ENCODE measurements at places on chromosomes 3 and 15.

DNA sequence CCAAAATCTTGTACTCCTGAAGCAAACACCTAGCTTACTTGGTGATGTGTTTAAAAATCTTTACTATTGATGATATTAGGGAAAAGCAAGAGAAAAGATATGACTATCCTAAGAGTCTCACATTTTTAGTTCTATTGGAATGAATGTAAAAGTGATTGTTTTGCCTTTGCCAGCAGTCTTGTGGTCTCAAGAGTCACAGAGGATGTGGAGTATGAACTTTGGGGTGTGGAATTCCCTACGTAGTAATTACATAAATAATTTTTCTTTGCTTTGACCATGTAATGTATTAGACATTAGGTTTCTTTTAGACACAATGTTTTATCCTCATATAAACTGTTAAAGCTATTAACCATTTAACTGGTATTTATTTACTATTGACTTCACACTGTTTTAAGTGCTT lies 387.6 kb downstream of the NAALADL2 start:
- DNase-seq, result no peak

DNA sequence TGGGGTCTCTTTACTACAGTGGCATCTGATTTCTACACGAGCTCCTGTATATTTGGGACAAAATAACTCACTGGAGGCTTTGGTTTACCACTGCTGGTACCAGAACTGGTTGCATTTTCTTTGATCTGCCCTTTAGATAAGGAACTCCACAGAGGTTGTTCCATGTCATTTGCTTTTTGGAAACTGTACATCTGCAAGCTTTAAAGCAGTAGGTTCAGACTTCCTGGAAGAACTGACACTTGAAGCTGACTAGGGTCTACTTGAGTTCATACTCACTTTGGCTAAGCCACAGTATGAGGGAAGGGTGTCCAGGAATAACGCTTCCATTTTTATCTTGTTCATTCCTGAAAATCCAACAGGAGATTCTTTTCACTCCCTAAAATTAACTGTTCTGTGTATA lies 86.4 kb downstream of the WWTR1 start:
- DNase-seq, result no peak

DNA sequence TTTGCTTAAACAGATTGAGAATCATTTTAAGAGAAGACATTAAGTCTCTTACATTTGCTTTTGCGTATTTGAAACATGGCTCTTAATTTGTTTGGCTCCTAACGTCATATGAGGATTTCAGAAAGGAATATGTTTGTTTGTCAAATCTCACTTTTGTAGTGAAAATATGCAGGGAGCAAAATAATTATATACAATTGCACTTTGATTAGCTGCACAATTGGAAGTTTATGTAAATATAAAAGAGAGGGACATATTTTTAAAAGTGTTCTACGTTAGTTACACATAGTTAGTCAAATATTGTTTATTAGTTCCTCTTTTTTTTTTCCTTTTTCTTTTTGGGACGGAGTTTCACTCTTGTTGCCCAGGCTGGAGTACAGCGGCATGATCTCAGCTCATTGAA lies 42.7 kb upstream of the GOLIM4 start:
- no peak for DNase-seq

DNA sequence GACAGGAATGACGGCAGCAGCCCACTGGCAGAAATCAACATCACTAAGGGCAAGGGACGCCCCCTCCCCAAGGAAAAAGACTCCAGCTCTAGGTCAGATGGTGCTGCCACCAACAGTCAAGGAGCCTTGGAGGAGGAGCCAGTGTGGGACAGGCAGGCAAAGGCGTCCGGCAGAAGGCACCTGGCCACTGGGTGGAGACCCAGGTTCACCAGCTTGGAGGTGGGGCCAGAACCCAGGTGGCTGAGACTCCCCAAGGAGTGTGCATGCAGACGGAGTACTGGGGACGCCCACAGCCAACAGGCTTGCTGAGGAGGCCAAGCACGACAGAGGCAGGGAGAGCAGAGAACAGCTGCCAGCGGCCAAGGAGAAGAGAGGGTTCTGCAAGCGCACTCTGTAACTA lies 35.2 kb downstream of the PTPN23 start:
- no peak for DNase-seq

DNA sequence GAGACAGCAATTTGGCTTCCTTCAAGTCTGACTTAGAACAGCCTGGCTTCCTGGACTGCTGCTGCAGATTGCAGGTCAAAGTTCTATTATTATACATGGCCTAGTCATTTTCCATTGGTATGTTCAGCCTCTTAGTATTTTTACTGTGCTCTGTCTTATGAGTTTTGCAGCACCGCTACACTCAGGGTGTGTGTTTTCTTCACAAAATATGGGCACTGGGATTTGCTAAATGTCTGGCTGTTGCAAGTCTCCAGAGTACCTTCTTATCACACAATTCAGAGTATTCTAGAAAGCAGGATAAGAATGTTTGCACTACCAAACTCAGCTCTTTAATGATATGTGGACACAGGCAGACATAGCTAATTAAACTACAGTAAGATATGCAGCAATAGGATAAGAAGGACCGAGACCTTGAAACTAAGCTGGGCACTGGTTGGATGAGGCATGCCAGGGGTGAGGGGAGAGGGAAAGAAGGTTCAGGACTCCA lies 203.0 kb upstream of the PDZRN3 start:
- DNase-seq, result no peak

DNA sequence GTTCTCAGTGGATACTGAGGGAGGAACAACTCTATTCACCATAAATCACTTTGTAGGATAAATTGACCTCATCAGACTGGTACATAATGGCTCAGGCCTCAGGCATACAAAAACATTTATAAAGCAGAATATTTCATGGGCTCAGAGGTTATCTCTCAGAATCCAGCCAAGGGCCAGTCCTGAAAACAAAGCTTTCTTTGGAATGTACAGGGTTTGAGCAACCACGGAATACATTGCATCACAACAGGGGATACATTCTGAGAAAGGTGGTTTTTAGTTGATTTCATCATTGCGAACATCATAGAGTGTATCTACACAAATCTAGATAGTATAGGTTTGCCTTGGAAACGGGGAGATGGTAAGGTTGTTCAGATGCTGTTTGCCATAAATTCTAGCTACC lies 33.4 kb upstream of the CTDSPL2 start:
- no peak for DNase-seq

GRCh38 chr15:69685512-69686452 lies 233.2 kb downstream of the RPLP1 start:
- no peak for DNase-seq

- no peak for DNase-seq
Observed at GRCh38 chr3:41290736-41291135, 91.4 kb downstream of the CTNNB1 start.

- no peak for DNase-seq
Observed at GRCh38 chr3:171186383-171186782, 159.9 kb upstream of the SLC2A2 start.

DNA sequence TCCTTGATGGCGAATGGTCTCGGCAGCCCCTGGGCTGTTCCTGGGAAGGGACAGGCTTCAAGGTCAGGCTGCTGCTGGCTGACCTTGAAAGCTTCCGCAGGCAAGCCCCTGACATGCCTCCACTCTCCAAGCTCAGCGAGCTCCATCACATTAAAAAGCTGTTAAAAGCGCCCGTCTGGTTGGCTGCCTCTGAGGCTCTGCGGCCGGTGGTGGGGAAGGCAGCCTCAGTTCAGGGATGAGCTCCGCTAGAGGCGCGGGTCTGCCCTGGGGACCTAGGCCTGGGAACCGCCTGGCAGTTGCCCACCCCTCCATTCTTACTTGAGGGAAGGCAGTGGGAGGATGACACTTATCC lies 103.8 kb downstream of the LINGO1 start:
- no peak for DNase-seq

DNA sequence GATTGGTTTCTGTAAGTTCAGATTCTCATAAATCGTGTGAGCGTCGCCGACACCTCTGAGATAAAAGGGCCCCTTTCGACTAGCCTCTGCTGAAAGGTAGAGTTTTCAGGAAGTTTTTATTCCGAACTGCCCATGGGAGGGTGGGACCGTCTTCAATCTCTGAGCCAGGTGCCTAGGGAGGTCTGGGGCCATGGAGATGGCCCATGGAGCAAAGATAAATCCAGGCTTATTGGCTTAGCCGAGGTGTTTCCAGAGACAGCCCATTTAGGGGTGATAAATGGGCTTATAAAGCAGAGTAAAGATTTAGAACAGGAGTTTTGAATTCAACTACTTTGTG lies 442 bp downstream of the QTRT2 start:
- no peak for DNase-seq
